GM12864 (cell line): ENCODE measurements at places on chromosomes 13 and 19.

GRCh38 chr13:89966524-89966923 lies 1381.0 kb upstream of the MIR17HG start:
- no peak for DNase-seq

DNA sequence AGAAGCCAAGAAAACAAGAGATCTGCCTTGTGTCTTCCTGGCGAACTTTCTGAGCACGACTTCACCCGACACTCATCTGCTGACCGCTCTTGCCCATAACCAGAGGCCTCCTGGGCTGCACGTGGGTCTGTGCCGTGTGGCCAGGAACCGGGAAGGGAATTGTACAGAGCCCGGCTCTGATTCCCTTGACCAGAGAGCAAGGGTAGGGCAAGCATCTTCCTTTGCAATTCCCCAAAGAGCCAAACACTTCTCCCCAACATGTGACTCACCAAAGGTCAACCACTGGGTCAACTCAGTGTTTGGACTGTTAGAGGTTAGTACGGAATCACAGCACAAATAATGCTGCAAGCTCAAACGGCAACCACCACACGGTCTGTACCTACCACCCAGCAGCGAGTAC lies 48.9 kb downstream of the KLF2 start:
- no peak for DNase-seq

GRCh38 chr19:4911786-4912672 lies 2.7 kb downstream of the UHRF1 start:
- DNase-seq: peak; percentile 37

- DNase-seq: no peak
Measured at GRCh38 chr13:73167028-73167820, 108.4 kb downstream of the KLF5 start.

DNA sequence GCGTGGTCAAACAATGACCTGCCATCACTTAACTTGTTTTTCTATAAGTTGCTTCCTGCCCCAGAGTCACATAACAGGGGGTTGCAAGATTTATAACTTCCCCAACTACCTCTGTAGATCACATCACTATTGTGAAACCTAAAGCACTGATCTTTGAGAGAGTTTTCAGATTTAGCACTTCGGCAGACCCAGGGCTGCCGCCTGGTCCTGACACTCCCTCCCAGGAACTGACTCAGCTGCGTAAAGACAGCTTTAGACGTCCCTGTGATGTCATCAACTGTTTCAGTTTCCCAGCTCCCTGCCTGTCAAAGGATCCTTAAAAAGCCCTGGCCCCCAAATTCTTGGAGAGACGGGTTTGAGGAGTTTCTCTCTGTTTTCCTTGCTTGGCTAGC lies 33.3 kb downstream of the IGFL2 start:
- no peak for DNase-seq

GRCh38 chr19:31675193-31675913 lies 326.1 kb upstream of the TSHZ3 start:
- no peak for DNase-seq

DNA sequence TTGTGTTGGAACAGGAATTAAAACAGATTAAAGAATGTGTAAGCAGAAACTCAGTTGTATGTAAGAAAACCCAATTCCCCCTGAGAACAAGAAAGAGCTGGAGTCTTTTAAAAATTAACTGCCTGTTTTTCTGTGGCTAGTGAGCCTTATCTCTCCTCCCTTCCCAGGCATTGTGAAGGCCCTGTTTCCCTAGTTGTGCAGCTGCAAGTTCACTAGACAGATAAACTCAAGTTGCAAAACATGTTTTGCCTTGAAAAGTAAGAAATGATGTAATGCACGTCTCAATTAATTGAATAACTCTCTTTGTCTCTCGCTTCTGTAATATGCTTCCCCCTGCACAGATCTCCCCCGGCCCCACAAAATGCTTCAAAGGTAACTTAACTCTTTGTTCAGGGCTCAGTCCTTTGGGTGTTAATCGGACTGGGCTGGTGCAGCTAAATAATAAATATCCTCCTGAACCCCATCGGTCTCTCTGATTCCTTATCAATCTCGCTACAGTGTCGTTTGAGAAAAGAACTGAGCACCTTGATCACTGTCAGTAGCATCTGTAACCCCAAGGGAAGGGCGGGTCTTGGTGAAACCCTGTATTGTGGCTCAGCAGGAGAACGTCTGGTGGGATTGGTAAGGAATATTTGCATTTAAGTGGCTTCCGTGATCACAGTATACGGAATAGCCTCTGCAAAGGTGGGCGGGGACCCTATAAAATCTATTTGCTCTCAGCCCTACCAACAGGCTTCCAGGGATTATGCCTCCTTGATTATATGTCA lies 1.6 kb upstream of the ZNF556 start:
- DNase-seq: no peak

DNA sequence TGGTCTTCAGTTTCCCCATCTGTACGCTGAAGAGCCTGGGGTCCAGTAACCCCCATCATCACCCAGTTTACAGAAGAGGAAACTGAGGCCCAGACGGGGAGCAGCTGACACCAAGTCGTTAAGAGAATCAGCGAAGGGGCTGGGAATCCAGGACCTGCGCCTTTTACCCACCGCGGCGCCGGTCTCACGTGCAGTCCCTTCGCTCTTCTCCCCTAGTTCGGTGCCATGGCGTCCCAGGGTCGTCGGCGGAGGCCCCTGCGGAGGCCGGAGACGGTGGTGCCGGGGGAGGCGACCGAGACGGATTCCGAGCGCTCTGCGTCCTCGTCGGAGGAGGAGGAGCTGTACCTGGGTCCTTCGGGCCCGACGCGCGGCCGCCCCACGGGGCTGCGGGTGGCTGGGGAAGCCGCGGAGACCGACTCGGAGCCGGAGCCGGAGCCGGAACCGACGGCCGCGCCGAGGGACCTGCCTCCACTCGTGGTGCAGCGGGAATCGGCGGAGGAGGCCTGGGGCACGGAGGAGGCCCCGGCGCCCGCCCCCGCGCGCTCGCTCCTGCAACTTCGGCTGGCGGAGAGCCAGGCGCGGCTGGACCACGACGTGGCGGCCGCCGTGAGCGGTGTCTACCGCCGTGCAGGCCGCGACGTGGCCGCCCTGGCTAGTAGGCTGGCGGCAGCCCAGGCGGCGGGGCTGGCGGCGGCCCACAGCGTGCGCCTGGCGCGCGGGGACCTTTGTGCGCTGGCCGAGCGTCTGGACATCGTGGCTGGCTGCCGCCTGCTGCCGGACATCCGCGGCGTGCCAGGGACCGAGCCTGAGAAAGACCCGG lies 698 bp downstream of the BLOC1S3 start:
- DNase-seq: no peak

GRCh38 chr13:45508776-45509175 lies 44.0 kb downstream of the COG3 start:
- no peak for DNase-seq

DNA sequence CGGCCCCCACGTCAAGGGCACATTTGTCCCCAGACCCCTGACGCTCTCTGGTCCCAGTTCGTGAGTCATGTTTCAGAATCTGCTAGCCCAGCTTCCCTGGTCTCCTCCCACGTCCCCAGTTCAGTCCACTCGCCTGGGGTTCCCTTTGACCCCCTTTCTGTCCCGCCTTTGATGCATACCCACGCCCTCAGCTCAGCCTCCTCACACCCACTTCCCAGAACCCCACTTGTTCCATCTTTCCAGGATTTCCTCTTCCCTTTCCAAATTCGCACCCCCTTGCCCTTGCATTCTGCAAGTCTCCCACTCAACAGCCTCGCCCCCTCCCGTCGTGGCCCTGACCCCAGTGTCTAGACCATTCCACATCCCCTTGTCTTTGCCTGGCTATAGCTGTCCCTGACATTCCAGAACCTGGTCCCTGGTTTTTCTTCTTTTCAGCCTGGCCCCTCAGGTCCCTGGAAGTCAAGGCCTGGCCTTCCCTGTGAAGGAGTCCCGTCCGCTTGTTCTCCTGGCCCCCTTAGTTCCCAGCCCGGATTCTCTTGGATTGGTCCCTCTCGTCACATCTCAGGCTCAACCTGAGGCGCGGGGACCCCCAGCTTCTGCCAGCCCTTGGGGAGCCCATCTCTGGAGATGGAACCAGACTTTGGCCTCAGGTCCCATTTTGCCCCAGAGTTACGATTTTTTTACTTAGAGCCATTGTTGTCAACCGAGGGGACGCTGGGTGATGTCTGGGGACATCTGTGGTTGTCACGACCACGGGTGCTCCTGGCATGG lies 1.3 kb downstream of the NCLN start:
- DNase-seq: no peak

GRCh38 chr19:17473041-17473440 lies 2.7 kb downstream of the SLC27A1 start:
- DNase-seq: no peak

GRCh38 chr19:15934332-15935078 lies at the start of gene CYP4F11:
TSS of gene CYP4F11 (minus strand) at chr19:15934529. CDS start at chr19:15934408, 121 bp downstream.
- DNase-seq: no peak

DNA sequence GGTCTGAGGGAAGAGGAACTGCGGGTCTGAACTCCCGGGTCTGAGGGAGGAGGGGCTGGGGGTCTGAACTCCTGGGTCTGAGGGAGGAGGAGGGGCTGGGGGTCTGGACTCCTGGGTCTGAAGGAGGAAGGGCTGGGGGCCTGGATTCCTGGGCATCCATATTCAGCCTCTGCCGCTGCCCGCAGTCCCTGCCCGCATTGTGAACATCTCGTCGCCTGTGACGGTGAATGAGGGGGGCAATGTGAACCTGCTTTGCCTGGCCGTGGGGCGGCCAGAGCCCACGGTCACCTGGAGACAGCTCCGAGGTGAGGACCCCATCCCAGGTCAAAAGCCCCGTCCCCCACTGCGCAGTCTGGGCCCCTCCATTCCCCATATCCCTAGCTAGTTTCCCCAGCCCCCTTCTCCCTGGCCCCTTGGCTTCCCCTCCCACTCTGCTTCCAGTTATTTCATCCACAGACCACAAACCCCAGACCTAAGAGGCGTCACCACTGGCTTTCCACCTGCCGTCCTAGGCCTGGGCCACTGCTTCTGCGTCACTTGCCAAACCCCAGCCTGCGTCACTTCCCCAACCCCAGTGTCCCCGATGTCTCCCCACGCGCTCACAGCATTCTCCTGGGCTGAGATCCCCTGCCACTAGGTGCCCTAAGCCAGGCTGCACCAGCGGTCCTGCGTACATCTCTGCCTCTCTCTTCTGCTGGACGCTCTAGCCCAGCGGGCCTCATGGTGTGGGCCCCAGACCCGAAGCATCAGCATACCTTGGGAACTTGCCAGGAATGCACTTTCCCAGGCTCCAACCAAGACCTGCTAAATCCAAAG lies 13.9 kb downstream of the IGLON5 start:
- DNase-seq: no peak

DNA sequence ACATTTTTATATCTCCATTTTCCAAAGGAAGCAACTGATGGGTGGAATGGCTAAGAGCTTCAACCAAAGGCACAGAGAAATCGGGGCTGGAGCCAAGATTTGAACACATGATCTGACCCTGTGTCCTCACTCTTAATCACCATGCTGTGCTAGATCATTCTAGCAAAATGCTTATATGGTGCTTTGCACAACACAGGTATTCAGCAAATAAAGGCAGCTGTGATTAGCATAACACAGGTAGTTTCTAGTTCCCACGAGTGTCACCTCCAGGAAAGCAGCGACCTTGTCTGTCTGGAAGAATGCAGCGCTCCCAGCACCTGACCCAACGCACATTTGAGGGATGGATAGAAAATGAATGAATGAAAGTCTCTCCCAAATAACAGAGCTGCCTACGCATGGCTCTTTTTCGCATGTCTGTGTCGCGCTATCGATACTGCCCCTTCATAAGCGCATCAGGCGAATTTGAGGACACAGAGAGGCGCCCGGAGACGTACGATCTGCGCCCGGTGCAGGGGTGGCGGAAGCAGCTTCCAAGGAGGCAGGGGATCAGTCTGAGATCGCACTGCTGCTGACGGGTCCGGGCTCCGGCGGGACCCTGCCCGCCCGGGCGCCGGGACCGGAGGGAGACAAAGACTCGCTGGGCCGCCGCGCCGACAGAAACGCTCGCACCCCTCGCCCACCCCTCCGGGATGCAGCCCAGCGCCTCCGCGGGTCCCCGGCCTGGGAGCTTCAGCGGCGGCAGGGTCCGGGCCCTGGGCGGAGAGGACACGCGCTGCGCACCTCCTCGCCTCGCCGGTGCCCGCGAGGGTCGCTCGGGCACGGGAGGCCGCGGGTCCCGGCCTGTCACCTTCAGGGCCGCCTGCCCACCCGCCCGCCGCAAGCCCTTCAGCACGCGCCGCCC lies 609 bp downstream of the EPS15L1 start:
- DNase-seq: no peak

DNA sequence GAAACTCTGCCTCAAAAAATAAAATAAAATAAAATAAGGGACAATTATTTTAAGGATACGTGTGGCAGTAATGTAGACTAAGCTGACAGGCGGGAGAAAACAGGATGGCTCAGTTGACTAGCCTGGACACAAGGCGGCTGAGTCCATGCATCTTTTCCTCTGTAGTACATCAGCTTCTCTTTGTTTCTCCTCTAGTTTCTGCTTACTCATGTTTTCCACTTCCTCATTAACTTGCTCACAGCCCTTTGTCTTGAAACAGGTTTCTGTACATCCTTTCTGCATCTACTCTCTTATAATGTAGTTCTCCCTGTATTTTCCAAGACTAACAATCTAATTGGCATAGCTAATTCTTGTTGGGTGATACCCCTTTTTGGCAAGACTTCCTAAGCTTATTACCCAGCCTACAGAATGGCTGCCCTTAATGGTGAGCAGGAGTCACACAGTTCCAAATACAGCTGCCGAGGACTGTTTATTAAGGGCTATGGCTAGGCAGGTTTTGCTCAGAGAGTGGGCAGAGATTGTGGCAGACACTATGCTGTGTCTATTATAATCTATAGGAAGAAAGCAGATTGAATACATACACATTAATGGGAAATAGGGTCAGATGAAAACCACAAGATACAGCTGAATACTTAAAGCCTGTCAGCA lies 58.7 kb upstream of the KLF5 start:
- DNase-seq: peak; percentile 5

DNA sequence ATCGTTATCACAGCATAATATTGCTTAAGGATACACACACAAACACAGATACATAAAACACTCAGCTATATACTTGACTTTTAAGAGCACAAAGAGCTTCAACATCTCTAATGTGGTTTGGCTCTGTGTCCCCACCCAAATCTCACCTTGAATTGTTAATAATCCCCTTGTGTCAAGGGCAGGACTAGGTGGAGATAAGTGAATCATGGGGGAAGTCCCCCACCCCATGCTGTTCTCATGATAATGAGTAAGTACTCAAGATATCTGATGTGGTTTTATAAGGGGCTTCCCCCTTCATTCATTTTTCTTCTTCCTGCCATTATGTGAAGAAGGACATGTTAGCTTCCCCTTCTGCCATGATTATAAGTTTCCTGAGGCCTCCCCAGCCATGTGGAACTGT lies 481.4 kb downstream of the PCDH9 start:
- DNase-seq: no peak

GRCh38 chr19:55258476-55258827 lies 365 bp downstream of the PPP6R1 start:
- no peak for DNase-seq
